ENCODE measurements at places on chromosomes 3 and 15.

DNA sequence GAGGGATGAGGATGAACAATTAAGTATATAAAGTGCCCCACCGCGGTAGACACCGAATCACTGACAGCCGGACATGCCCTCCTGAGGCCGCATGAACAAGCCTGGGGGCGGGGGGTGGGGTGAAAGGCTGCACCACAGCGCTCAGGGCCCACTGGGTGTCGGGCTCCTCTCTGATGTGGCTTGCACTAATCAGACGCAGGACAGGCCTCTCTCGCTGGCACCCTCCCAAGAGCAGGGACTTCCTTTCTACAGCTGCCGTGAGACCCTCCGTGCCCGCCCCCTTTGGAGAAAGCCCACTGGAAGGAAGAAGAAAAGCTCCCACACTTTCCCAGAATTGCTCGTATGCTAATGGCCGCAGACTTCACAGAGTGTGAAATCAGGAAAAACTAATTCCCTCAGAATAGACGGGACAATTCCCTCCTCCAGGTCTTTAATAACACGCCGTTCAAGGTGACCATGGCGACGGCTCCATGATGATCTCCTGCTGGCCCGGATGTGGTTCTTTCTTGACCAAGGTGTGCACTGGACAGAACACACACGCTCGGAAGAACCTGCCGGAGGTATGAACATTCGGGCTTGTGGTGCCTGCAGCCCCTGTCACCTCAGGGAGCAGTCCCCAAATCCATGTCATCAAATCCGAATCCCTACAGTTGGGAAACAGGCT is 32.0 kb downstream of the IQSEC1 start:
- DNase-seq: no peak

DNA sequence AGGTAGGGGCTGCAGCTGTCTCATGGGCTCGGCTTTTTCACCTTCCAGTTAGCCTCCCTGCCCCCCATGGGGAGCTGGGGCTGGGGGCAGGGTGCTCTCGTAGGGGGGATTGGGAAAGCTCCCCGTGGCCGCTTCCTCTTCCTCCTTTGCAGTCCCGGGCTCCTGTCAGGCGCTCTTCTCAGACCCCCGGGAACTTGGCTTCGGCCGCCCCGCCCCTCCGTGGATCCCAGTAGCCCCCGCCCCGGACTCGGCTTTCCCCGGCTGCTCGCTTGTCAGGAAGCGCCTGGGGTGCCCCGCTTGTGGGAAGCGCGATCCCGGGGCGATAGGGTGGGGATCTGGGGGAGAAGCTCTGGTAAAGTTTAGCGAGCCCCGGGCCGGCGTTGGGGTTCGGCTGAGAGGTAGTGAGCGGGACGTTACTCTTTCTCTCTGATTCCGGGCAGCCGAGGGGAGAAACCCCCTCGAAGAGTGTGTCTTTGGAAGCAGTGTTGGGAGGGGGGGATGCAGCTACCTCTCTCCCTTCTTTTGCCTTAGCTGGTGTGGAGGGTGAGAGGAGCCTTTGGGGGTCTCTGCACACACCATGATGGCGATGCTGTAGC is 611 bp downstream of the PIAS1 start:
- peak; percentile 54 for DNase-seq

- DNase-seq: peak; percentile 93
These were observed at the start of gene ARIH1 for GRCh38 chr15:72473614-72474465. TSS of gene ARIH1 (plus strand) at chr15:72474330. CDS start at chr15:72474640, 310 bp downstream.

- DNase-seq: no peak
These were observed 1.5 kb downstream of the ZNF639 start for GRCh38 chr3:179324270-179324754.

- no peak for DNase-seq
These were observed 677 bp downstream of the POLQ start for GRCh38 chr3:121545049-121545573.

- no peak for DNase-seq
These were observed 36.9 kb upstream of the ZNF280D start for GRCh38 chr15:56770173-56770572.

DNA sequence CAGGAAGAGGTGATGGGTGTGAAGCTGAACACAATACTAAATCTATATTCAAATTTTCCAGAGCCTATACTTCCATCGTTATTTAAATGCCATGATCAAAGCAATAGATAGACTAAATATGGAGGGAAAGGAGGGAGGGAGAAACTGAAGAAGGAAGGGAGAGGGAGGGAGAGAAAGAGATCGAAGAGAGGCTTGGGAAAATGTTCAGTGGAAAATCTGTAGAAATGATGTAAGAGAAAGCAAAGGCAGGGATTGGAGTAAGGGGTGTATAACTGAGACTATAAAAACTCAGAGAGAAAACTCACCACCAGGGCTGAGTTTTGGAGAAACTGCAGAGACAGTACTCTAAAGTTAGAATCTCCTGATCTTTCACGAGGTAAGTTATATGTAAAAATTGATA is at the start of gene OSTN:
TSS of gene OSTN (plus strand) at position 310 of the 400 bp plus-strand sequence. CDS start 13,292 bp downstream, outside the sequence.
- no peak for DNase-seq

GRCh38 chr15:22863356-22863755 is 24.9 kb downstream of the NIPA2 start:
- DNase-seq: no peak

GRCh38 chr3:197009532-197010019 is 20.0 kb downstream of the MELTF start:
- DNase-seq: no peak

- DNase-seq: no peak
These were observed 1.4 kb downstream of the PDZRN3 start for GRCh38 chr3:73623346-73623745.

GRCh38 chr3:184380627-184381260 is 890 bp downstream of the CHRD start:
- DNase-seq: no peak

GRCh38 chr3:52038227-52038626 is 18.1 kb downstream of the DUSP7 start:
- no peak for DNase-seq

- DNase-seq: no peak
These were observed 26.6 kb downstream of the TMEM45A start for GRCh38 chr3:100518983-100519382.

DNA sequence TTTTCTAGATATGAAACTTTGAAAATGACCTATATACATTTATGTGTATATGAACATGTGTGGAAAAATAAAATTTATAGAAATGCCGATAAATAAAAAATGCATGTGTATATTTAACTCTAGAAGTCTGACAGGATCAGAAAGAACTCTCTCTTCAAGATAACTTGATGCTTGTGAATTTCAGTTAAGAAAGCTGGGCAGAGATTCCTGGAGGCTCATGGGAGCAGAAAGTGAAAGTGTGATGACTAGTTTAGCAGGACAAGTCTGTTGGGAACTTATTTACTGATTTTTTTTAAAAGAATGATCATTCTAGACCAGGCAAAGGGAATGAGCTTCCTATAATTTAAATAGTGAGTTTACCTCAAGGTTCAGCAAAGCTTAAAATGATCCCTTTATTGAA is 81.5 kb upstream of the KCNAB1 start:
- no peak for DNase-seq

GRCh38 chr15:22950256-22950990 is 29.7 kb downstream of the CYFIP1 start:
- DNase-seq: no peak

DNA sequence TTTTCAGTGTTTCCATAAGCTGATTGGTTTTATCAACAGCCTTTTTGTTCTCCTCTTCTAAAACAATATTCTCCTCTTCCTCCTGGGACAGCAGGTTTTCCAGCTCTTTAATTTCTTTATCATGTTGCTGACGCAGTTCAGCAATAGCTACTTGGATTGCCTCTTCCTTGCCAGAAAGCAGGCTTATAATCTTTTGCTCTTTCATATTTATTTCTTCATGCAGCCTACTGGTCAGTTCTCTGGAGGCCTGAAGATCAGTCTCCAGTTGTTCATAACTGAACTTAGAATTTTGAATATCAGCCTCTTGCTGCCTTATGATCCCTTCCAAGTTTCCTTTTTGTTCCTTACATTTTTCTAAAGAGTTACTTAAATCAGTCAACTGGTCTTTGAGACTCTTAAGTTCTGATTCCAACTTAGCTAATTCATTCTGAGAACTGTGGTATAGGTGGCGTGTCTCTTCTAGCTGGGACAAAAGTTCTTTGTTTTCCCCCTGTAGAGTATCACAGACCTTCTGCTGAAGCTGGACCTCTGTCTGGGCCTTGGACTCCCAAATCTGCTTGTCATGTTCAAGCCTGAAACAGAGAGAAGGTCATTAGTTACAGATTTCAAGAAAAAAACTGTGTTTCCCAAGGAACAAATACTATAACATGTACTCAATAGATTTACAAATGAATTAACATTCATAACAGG is 31.5 kb upstream of the HCLS1 start:
- DNase-seq: no peak

DNA sequence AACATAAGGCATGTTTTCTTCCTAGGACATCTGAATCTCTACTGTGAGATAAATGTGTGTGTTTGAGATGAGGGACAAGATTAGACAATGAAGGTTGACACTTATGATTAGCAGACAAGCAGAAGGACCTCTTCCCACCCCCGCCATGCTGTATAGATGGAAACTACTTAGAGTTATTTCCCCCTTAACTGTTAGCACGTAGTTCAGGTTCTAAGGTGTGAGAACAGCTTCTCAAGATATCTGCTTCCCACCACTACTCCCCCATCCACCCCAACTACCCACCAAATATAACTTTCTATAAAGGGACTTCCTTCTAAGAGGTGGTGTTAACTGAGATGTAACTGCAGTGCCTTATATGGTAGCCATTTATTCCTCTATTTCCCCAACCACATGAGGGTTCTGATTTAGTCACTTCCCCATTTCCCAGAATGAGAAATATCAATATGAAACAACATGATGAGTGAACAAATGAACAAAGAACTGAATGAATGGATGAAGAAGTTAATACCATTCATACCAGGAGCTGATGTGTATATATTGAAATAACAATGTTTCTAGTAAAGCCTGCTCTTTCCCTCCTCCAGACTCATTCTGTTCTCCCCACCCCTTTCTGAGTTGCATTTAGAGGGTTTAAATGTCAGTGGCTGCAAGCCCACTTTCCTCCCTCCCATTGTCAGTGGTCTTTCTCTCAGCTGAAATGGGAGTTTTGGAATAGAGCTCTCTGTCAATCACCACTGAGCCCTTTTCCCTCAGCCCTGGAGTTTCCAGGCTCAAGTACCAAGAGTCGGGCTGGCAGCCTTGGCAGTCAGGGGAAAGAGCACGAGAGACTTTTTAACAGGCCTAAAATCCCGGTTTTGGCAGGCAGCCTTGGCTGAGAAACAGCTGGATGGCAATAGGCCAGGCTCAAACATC is 7.7 kb upstream of the RFTN1 start:
- DNase-seq: no peak

DNA sequence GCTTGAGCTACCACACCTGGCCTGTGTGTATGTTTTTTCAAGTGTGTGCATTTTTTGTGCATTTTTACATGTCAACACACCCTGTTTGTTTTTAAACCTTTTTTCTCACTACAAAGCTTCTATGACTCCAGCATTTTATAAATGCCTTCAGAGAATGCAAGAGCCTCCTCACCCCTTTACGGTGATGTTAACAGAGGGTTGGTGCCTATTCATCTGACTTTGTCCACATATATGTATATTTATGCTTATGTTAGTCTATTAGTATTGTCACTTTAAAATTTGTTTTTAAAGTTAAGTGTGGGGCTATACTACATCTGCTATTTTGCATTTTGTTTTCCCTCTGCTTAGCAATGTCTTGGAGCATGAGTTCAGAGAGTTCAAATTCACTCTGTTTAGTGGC is 45.8 kb downstream of the EEFSEC start:
- no peak for DNase-seq

GRCh38 chr3:18284716-18285115 is 140.4 kb downstream of the SATB1 start:
- DNase-seq: no peak

DNA sequence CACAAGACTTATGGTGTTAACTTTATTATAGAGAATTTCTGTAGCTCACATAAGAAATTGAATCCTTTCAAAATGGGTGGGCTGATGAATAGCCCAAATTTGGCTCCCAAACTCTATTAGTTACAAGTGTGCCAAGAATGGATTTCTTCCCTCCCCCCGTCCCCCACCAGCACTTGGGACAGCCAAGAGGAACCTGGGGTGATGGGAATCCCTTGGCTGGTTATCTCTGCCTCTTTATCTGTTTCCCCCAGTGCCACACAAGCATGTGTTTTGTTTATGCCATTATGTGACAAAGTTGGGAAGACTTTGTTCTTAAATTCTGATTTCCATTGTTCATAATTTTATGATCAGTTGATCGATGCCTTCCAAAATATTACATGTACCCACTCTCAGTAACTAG is 28.3 kb downstream of the CMSS1 start:
- DNase-seq: no peak

GRCh38 chr3:114442246-114442645 is 148.4 kb downstream of the TIGIT start:
- DNase-seq: no peak

DNA sequence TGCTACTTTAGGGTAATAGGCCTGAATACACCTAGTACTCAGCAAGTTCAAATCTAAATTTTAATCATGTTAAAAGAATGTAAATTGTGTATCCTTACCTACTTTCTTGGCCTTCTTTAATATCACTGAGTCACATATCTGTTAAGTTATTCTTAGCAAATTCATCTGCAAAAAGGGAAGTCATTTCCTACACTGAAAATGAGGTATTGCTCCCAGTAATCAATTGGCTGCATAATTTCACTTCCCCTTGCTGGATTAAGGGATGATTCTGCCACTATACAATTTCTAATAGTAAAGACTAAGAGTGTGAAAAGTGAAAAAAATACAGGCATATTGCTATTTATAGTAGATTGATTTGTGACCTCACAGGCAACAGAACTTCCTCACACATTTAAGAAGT is 47.8 kb downstream of the CCDC54 start:
- DNase-seq: no peak

- no peak for DNase-seq
These were observed 18.1 kb upstream of the SLC27A2 start for GRCh38 chr15:50163719-50164410.

- no peak for DNase-seq
These were observed 4.4 kb downstream of the DLL4 start for GRCh38 chr15:40933517-40933902.

DNA sequence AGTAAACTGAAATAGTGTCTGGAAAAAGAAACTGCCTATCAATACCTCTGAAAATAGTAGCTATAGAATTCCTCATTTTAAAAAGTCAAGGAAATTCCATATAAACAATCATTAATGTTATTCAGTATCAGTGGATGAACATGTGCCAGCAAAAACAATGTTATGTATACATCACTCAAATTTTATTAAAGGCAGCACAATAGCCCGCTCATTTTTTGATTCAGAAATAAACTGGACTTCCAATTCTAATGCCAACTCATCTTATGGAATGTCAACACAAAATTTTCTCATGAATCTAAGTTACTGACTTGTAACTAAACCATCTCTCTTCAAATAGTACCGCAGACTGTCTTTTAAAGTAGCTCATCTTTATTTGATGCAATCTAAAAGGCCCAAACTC is 19.0 kb downstream of the THBS1 start:
- no peak for DNase-seq

GRCh38 chr15:92028389-92028724 is 174.8 kb downstream of the SLCO3A1 start:
- no peak for DNase-seq

- DNase-seq: no peak
These were observed 25.7 kb downstream of the NTRK3 start for GRCh38 chr15:88230823-88231222.

GRCh38 chr3:175118382-175118941 is 259.3 kb downstream of the NAALADL2 start:
- no peak for DNase-seq

- DNase-seq: no peak
These were observed 14.1 kb downstream of the MYL3 start for GRCh38 chr3:46849045-46849631.

- no peak for DNase-seq
These were observed 248.7 kb upstream of the CBLB start for GRCh38 chr3:106117490-106117858.
